NCI-H510A (cell line): ENCODE measurements at places on chromosomes 3 and 15.

- no peak for DNase-seq
Observed at GRCh38 chr3:105579439-105579838, 212.7 kb downstream of the ALCAM start.

GRCh38 chr15:42157981-42158765, 1.7 kb upstream of the PLA2G4F start:
- DNase-seq, result no peak

GRCh38 chr15:59170295-59171066, 36.2 kb upstream of the LDHAL6B start:
- DNase-seq, result peak; percentile 42

DNA sequence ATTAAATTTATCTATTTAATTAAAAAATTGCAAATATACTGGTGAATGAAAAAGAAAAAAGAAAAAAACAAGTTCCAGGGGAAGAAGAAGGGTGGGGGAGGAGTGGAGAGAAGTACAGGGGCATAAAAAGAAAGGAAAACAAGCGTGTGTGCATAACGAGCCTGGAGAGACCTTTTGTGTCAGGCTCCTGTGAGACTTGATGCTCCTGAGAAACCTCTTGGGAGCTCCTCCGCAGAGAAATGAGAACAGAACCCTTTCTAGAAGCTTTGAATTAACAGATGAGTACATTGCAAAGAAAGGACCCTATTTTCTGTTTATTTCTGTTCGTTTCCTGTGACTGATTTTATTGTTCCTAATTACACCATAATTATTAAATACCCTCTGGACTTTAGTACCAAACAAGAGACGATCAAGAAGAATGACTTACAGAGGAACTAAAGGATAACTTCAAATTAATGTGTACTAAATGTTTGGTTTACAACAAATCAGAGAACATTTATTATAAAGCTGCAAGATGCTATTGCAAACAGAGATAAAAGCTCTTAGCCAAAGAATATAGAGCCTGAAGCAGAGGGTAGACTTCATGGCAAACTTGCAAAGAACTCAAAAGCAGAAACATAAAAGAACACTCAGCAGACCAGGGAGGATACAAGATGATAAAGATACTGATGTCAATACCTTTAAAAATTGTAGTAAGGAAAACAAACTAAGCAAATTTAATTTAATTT, 74.7 kb downstream of the DPPA2 start:
- DNase-seq, result no peak

GRCh38 chr3:57772251-57772650, 16.1 kb downstream of the SLMAP start:
- no peak for DNase-seq

DNA sequence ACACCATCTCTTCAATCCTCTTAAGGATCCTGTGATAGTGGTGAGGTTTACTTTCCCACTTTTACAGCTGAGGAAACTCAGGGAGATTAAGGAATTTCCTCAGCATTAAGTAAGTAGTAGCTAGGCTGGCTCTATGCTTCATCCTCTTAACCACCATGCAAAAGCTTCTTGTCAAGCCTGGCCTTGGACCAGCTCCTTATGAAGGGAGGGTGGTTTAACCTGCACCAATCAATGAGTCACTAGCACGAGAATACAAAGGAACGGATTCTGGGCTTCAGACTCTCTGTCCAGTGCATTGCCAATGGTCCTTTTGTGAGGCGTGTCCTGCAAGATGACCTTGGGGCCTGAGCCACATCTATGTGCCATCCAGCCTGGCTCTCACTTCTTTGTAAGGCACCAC, 202.0 kb upstream of the CFAP20DC start:
- no peak for DNase-seq

DNA sequence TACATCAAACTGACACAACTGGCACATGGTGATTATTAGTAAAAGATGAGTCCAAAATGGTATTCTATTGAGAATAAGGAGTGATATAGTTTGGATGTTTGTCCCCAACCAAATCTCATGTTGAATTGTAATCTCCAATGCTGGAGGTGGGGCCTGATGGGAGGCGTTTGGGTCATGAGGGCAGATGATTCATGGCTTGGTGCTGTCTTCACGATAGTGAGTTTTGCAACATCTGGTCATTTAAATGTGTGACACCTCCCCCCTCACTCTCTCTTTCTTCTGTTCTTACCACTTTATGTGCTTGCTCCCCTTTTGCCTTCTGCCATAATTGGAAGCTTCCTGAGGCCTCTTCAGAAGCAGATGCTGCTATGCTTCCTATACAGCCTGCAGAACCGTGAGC, 90.6 kb downstream of the RSL24D1 start:
- no peak for DNase-seq

- no peak for DNase-seq
Observed at GRCh38 chr15:61653110-61653509, 407.1 kb downstream of the VPS13C start.

DNA sequence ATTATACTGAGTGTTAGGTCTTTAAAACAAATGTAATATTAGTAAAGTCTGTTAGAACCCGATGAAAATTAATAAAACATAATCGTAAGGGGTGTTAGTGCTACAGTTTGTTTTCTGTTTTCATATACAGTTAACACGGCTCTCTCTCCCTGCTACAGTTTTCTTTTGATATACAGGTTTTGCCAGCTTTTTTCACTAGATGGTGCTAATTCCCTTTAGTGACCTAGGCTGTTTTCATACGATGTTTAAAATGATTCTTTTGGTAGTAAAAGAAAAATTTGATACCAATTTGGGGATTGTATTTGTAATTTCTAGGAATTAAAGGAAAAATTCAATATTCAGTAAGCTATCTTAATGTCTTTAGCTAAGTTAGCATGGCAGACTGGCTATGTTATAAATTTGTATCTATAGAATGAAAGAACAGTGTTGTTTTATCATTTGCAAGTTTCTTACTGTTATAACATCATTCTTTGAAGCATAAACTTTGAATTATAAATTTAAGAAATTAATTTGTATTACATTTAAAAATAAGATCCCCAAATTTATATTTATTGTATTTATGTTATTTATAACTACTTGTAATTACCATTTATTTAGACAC, 11.5 kb downstream of the APH1B start:
- no peak for DNase-seq

GRCh38 chr3:72160351-72160750, 375.4 kb upstream of the PROK2 start:
- DNase-seq, result no peak

- no peak for DNase-seq
Observed at GRCh38 chr15:75235051-75235673, 23.0 kb upstream of the GOLGA6C start.

DNA sequence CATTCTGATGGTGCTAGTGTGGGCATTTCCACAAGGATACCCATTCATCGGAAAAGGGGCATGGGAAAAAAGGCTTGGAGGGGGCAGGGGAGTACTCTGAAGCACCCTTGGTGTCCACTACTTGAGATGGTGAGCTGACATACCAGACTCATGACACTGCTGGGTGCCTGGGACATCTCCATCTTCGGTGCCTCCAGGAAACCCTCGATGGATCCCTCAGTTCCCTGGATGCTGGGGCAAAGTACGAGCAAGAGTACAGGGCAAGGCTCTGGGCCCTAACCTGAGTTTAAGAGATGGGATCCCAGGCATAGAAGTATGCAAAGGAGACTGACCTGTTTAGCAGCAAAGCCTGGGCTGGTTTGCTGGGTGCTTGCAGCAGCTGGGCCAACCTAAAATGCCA, 5.2 kb upstream of the IP6K1 start:
- DNase-seq, result no peak

DNA sequence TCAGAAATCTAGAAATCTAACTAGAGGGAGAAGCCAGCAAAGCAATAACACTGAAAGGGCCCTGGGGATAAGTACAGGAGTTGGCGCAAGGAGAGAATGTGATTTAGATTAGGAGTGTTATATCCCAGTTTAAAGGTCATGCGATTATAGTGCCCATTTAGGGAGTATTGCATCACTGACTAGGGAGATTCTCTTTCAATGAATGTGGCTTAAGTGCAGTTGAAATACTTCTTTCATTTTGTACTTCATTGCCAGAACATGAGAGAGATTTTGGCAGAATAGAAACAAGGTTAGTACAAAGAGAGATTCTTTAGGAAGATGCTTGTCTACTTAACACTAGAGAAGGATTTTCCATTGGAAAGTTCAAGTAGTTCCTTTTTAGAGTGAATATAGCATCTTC, 13.9 kb downstream of the ROBO2 start:
- no peak for DNase-seq

DNA sequence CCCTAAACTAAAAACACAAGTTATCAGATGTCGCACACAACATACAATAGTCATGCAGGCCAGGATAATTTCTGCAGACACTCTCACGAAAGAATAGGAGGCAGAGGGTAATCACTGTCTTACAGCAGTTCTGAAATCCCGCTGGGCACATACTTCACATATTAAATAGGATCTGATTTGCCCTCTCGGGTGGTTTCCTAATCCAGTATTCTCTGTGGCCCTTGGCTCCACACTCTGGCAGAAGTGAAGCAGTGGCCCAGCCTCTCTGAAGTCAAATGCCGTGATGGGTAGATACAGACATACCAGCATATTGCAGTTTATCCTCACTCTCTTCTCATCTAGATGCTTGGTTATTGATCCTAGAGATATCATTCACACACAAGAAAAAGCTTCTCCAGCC, 19.0 kb downstream of the GADL1 start:
- DNase-seq, result no peak

DNA sequence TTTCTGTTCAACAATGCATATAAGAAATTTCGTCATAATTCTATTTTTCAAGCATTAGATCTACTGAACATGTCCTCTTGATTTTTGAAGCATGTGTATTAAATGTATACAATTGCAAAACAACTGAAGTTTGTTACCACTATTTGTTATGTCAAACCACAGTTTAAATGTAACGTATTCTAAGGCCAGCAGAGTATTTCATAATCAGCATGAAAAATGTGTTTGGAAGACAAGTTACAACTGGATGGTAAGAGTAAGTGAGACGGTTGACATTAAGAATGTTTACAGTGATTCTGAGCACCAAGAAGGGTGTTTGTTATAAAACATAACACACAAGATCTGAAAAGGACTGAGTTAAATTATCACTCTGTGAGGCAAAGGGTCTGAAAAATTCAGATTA, 738.4 kb downstream of the PLOD2 start:
- DNase-seq, result no peak

GRCh38 chr3:137300703-137301102, 342.9 kb downstream of the IL20RB start:
- DNase-seq, result no peak

DNA sequence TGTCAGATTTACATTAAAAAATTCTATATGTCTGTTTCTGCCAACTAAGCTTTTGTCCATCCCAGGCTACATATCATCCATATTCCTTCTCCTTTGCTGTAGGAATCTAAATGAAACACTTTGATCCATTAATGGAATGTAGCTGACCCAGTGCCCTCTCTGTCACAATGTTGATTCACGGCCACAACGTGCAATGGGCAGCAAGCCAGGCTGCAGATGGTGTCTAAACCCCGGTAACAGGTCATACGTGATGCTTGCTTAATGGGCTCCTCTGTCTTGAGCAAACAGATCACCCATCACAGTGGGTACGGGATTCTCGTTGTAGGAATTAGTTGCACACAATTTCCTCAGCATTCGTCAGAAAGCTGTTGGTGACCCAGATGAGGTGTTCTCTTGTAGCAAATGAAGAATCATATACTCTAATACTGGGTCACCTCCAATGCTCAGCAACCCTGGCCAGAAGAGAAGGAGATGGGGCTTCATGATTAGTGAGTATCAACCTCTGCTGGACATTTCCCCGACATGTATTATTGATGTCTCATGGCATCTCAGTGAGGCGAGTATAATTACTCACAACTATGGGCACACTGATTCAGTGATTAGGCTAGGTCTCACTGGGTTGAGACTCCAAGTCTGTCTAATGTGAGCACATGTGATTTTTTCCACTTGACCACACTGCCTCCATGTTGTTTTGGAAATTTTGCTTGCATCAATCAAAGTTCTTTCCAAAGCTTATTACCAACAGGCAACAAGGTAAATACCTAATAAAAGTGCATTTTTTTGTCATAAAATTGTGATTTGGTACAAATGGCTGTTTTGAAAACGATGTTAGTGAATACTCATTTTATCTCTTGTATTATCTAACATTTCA, 12.9 kb upstream of the DCBLD2 start:
- no peak for DNase-seq

- DNase-seq, result no peak
Observed at GRCh38 chr3:70770650-70771049, 458.2 kb upstream of the MDFIC2 start.

DNA sequence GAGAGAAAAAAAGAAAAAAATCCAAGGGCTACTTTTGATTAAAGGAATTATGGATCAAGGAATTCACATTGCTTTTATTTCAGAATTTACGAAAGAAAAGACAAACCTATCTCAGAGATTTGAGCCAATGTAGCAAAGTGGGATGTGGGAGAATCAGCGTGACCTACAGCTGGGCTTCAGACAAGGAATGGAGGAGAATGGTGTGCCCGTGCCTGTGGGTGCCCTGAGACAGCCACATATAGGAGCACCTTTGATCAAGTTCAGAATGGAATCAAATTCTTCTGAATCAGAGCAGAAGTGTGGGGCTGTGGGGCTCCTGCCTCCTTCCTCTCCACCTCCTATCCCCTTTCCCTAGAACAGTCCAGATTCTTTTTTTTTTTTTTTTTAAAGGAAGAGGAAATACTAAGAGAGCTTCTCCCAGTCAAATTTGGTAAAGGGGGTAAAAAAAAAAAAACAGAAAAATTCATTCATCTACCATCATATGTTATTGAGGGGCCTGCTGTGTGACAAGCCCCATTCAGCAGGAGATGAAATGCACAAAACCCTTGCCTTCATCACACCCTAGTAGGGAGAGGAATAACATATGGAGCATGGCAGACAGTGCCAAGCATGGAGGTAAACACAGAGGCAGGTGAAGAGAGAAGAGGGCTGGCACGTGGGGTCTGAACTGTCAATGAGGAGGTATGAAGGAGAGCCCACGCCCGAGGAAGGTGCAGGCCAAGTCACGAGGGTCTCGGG, 25.0 kb upstream of the MUSTN1 start:
- no peak for DNase-seq

- DNase-seq, result no peak
Observed at GRCh38 chr3:70531063-70531657, 218.7 kb upstream of the MDFIC2 start.

GRCh38 chr3:188037195-188037718, 116.7 kb upstream of the LPP start:
- DNase-seq, result no peak

DNA sequence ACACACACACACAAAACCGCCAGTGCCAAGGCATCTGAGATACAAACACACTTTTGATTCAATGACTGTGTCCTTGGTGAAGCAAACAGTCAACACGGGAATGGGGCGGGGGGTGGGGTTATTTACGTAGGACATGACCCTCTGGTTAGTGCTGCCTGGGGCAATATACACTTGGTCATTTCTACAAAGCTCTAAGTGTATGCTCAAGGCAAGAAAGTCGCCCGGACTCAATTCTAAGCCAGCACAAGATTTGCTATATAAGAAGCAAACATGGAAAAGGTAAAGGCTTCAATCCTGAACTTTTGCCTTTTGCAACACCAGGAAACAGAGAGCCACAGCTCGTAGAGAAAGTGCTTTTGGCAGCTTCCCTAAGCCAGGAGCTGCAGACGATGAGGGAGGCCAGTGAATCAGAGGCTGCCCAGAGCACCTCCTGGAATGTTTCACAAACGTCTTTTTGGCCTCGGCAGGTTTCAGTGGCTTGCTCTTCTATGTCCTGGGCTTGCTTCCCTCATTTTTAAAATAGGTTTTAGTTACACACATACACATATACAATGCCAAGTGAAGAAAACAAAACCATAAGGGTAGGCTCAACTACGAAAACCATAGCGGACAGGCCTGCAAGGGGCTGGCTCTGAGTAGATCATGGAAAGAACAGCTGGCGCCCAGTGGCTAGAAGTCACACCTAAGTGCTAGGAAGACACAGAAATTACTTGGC, 73.6 kb downstream of the TM4SF4 start:
- DNase-seq, result no peak

- no peak for DNase-seq
Observed at GRCh38 chr15:72770673-72771328, 12.8 kb downstream of the ADPGK start.
